ENCODE measurements at places on chromosomes 4 and X.

DNA sequence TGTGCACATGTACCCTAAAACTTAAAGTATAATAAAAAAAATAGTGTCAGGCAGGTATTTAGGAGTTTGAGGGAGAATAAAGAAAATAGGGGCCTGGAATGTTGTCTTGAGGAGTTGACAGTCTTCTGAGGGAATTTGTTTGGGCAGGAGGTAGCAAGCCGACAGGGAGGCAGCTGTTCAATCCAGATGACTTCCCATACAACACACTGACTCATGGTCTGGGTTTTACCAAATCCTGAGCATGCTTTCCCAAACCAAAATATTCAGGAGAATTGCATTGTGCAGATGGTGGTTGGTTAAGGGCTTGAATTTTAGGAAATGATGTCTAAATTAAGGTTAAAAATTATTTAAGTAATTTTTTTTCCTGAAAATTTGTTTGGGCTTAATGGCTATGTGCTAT, 430.0 kb downstream of the INPP4B start:
- no peak for DNase-seq

DNA sequence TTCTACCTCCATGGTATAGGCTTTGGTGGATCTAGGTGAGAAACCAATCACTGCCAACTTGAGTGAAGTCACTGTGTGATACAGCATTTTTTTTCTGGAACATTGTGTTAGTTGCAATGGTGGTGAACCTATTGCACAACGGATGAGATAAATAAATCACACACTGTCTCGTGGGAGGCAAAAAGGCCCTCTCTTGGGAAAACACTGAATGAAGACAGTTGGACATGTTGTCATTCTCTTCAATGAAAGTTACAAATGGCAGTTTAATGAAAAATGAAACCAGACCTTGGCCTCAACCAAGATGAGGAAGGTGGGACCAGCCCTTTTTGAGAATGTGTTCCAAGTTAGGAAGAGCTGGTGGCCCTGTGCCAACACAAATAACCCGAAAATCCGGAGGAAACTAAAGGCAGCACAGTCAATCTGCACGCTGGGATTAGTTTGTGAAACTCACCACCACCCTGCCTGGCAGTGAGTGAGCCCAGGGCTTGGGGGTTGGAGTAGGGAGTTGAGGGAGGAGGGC, 5.4 kb upstream of the ADGRG2 start:
- DNase-seq: no peak

- no peak for DNase-seq
Observed at GRCh38 chr4:172393220-172393619, 580.0 kb downstream of the GALNTL6 start.

DNA sequence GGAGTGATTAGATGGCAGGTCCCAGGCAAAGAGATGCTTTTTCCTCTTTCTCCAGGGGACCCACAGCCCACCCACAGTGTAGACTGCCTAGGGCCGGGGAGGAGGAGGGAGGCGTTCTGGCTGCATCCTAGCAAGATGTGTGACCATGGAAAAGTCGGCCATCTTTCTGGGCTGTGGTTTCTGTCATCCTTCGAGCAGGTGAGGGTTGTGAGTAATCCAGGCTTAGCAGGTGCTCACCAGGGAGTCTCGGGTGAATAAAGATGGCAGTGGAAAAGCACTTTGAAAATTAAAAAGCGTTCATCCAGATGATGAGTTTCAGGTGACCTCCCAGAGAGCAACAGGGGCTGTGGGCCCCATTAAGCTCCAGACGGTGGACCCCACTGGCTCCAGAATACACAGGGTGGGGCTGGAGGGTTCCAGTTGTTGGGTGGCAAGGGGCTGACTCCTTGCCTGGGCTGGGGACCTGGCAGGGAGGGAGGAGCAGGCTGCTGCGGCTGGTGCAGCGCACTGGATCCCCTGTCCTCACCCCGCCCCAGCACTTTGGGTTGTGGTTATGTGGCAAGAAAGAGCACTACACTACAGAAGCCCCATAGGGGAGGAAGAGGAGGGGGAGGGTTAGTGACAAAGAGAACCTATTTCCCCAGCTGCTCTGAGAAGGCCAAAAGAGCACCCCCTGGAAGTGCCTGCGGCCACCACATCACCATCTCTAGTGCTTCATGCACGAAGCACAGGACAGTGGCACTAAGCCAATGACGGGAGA, 23.7 kb downstream of the ELF4 start:
- no peak for DNase-seq

GRCh38 chr4:128298852-128299251, 11.2 kb upstream of the PGRMC2 start:
- no peak for DNase-seq

GRCh38 chr4:124282301-124282898, 430.1 kb downstream of the ANKRD50 start:
- no peak for DNase-seq

DNA sequence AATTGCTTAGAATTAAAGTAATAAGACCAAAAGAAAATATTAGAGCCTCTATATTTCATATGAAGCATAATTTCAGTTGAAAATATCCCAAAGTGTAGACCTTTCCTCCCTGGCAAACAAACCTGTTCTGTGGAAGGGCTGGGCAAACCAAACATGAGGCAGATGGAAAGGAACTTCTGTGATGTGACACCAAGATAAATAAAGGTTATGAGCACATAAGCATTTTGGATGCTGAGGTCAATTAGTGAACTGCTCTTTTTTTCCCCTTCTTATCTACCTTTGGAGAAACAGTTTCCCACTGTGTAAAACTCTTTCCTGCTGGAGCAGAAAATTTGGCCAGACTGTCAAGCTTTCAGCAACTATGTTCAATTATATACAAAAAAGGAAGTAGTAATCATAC, 109.6 kb upstream of the STIM2 start:
- no peak for DNase-seq

DNA sequence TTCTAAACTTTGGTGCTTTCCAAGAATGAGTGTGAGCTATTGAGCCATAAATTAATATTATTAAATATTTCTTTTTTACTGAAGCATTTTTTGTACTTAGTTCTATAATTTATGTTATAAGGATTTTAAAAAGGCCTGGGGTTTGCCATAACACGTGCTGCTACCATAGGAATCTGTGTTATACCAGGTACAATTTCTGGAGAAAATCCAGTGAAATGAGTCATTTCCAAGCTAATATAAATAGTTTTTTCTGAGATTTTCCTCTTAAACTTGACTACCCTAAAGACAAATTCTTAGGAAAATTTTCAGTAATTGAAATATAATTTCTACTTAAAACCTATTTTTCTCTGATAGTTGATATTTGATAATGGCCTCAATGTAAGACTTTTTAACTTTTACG, 130.8 kb downstream of the TLL1 start:
- DNase-seq: no peak

DNA sequence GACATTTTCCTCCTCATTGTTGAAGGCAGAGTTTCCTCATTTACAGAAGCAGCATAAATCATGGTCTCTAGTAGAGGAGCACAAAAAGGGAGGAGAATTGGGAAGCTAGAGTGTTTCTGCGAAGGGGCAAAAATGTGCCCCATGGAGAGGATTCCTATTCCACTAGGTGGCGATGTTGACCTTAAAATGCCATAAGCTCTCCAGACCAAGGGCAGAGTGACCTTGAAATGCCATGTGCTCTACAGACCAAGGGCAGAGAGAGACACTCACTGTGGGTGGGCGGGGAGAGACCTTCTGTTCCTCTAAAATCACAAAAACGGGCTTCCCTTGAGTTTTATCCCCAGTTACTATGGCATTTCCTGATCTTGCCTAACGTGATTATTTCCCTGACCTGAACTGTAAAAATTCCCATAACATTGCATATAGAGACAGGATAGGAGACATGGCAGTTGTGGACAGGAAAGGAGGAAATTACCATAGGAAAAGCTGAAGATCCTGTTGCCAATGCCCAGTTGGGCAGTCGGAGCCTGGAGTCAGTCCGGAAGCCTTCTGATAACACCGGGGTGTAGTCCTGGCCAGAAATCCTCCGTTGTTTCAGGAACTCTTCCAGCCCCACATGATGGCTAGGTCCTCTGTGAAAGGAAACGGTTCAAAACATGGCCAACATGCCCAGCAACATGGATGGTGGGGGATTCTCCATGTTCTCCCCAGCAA, 567.7 kb downstream of the MAGEB5 start:
- DNase-seq: no peak

- no peak for DNase-seq
Observed at GRCh38 chr4:79904331-79904730, 168.7 kb downstream of the ANTXR2 start.

GRCh38 chr4:16154451-16154850, 70.6 kb upstream of the PROM1 start:
- DNase-seq: no peak

GRCh38 chr4:150680651-150681050, 98.7 kb downstream of the MAB21L2 start:
- DNase-seq: no peak

- no peak for DNase-seq
Observed at GRCh38 chr4:70564033-70564432, 28.0 kb upstream of the AMBN start.

- DNase-seq: no peak
Observed at GRCh38 chr4:69497886-69498395, 2.2 kb upstream of the UGT2B4 start.

DNA sequence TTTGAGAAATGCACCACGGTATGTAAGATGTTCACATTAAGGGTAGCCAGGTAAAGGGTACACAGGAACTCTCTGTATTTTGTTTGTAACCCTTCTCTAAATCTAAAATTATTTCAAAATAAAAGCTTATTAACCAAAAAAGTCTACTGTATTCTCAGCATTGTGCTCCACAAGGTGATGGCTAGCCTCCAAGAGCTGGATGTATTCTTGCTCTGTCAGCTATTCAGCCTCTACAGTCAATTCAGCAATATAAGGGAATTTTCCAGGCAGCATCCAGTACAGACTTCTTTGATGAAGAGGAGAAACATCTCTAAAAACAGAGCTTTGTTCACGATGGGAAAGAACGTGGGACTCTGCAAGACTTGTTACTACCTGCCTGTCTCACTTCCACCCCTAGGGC, 63.5 kb upstream of the MAOA start:
- DNase-seq: no peak

DNA sequence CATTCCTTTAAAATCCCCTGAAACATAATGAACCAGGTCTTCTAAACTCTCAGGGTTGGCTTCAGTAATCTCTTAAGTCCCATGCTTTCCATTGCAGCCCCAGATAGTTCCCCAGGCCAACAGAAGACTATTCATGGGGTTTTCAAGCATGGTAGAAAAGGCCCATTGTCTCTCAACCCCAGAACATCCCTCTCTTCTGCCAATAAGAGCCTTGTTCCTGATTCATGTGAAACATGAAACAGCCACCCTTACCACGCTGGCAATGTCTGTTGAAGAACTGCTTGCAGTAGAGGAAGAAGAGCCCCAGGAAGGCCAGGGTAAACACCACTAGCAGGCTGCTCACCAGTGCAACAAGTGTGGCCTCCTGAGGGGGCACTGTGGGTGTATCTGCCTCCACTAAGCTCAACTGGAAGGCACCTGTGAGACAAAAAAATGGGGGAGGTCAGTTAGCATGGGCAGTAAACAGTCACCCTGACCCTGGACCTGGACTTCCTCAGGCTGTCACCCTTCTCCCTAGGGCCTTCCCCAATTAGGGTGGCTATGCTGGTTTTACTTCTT, 36.4 kb downstream of the EDA2R start:
- no peak for DNase-seq

DNA sequence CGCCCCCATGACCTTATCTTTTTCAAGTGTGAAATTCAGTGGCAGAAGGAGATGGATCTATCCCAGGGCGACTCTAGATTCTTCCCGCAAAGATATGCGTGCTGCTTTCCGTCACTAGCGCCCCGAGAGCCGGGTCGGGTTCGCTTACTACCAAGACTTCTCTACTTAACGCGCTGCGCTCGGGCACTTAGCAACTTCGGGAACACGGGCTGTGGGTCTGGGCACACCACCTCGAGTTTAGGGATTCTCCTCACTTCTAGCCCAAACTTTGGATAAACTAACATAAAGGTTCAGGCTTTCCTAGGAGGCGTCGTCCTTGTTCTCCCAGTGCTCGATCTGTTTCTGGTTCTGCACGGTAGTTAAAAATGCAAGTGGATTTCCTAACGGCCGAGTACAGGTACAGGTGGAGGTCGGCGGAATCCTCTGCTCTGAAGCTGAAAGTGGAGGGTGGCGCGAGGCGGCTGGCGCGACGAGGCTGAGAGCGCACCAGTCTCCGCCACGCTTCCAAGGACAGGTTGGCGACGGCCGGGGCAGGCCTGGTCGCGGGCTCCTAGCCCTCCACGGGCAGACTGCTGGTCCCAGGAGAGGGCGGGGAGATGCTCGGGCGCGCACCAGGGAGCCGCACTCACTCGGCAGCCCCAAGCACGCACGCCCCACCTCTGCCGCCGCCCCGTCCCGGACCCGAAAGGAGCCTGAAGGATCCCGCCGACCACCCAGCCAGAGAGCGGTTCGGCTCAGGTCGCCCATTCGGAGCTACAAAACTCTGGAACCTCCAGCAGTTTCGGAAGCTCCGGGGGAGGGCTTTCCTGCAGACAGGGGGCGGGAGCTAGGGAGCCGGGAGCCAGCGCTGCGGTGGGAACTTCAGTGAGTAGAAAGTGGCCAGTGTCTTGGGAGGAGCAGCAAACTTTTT, 100.8 kb upstream of the TENM3 start:
- DNase-seq: no peak

DNA sequence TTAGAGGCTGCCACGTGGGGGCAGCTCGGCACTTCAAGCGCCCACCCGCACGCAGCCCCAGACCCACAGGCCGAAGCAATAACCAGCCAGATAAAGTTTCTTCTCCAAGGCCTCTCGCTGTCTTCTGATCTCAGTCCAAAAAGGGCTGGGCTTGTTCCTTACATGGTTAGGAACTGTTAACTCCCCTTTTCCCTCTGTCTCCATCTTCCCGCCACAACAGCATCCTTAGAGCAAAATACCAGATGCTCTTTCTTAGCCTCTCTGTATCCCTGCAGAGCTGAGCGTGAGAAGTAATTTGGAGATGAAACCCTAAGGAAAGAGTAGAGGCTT, 23.4 kb upstream of the KIAA1210 start:
- no peak for DNase-seq

GRCh38 chrX:147733369-147733768, 178.3 kb upstream of the FMR1 start:
- no peak for DNase-seq

DNA sequence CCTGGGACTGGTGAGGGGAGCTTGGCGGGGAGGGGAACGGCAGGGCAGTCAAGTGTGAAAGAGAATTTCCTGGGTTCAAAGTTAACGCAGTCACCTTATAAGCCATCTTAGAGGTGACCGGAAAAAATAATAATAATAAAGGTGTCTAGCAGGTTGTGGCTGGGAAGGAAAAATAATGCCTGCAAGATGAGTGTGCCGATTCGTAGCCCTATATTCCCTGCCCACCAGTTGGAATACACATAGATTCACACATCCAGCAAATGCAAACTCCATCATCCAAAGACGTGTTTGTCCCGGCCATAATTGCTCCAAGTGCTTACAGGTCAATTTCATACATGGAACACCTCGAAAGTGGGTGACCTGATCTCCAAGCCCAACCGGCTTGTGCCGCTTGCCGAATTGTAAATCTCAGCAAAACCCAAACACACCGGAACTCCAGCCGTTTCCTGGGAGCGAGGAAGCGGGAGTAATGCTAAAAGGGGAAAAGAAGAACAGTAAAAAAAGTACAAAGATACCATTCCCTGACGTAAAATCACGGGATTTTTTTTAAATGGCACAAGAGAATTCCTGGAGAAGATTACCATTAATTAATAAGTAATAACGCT, 1.3 kb upstream of the FAT1 start:
- DNase-seq: no peak

Data from hematopoietic multipotent progenitor cell treated with erythropoietin and hydrocortisone succinate and interleukin-3 and kit ligand, for 15 days (in vitro differentiated cells).